ENCODE measurements at places on chromosomes 5 and 9. TPM values are rescaled to one million over a fixed set of nuclear protein-coding genes. Genes with fewer than 3 reads are reported as not detected.

NME5 gene
- polyA plus RNA-seq, result 2.6 TPM

PCDHA9 gene
- 0.57 TPM for polyA plus RNA-seq

ECSCR gene
- polyA plus RNA-seq, result 1.3 TPM

DNAJA1 gene
- 173 TPM for polyA plus RNA-seq

SLC6A7 gene
- 0.39 TPM for polyA plus RNA-seq

SMIM33 gene
- not detected for polyA plus RNA-seq

LSM11 gene
- 1.3 TPM for polyA plus RNA-seq

EIF4E1B gene
- not detected for polyA plus RNA-seq

HTR4 gene
- polyA plus RNA-seq, result 0.29 TPM

TICAM2 gene
- polyA plus RNA-seq, result 2.5 TPM

IRX1 gene
- 15.9 TPM for polyA plus RNA-seq

ZDHHC11B gene
- 1.9 TPM for polyA plus RNA-seq
